Tongue (tissue), 3 donors: ENCODE measurements at places on chromosomes 11 and 22. TPM values are rescaled to one million over a fixed set of nuclear protein-coding genes. Genes with fewer than 3 reads are reported as not detected.
A peak's percentile ranks its signal among the peaks of the same experiment; 100 is the strongest.

- no peak for DNase-seq
Measured at GRCh38 chr11:2290351-2290841, 11.3 kb downstream of the C11orf21 start.

GRCh38 chr11:62726156-62726914 is 922 bp downstream of the HNRNPUL2 start:
- DNase-seq, result no peak

GRCh38 chr11:91608677-91609076 is 615.9 kb upstream of the FAT3 start:
- peak; percentile 19 for DNase-seq

- peak; percentile 47 for DNase-seq
Measured at GRCh38 chr11:12246147-12246546, 131.2 kb upstream of the PARVA start.

- no peak for DNase-seq
Measured at GRCh38 chr11:100297516-100297915, 389.6 kb upstream of the ARHGAP42 start.

DNA sequence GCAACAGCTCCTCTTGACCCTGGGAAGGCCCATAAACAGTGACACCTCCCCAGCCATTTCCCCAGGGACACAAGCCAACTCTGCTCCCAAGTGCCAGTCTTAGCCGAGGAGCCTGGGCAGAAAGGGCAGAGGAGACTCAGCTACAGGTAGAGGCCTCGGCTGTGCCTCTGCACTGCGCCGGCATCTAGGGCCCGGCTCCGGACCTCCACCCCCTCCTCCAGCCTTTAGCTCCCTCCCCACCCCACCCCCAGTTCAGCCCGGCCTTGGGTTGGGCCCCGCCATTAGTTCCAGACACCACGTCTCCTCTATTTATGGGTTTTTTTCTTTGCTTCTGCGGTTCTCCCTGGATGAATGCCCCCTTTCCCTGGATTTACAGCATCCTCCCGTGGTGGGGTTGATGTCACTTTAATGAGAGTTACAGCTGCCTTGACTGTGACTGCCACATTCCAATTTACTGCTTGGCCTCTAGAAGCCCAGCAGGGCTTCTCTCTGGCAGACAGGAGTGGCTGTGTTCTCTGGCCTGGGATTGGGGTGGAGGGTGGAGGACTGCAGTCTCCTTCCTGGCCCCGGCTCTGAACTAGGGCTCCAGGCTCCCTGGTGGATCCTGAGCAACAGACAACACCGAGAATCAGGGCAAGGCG is 13.5 kb upstream of the OAF start:
- peak; percentile 89 for DNase-seq

GRCh38 chr11:3824714-3825472 is 15.9 kb downstream of the RHOG start:
- peak; percentile 50 for DNase-seq

GRCh38 chr11:63879598-63880402 is 37.2 kb downstream of the RCOR2 start:
- DNase-seq, result no peak

DNA sequence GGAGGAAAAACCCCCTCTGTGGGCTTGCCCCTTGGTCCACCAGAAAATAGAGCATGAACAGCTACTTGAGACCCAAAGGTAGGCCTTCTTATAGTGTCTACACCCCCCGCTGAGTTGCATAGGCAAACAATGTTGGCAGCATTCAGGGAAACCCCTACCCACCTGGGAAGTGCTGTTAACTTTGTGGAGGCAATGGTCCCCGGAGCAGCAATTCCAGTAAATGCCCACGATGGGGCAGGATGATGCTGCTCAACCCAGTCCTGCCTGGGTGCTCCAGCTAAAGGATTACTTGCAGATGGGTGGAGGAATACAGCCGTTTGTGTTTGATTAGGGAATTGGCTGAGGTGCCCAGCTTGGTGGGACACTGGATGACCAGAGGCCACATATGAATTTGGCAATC is 381.3 kb upstream of the ANO5 start:
- no peak for DNase-seq

- no peak for DNase-seq
Measured at GRCh38 chr22:41862530-41863266, 29.8 kb downstream of the SREBF2 start.

DNA sequence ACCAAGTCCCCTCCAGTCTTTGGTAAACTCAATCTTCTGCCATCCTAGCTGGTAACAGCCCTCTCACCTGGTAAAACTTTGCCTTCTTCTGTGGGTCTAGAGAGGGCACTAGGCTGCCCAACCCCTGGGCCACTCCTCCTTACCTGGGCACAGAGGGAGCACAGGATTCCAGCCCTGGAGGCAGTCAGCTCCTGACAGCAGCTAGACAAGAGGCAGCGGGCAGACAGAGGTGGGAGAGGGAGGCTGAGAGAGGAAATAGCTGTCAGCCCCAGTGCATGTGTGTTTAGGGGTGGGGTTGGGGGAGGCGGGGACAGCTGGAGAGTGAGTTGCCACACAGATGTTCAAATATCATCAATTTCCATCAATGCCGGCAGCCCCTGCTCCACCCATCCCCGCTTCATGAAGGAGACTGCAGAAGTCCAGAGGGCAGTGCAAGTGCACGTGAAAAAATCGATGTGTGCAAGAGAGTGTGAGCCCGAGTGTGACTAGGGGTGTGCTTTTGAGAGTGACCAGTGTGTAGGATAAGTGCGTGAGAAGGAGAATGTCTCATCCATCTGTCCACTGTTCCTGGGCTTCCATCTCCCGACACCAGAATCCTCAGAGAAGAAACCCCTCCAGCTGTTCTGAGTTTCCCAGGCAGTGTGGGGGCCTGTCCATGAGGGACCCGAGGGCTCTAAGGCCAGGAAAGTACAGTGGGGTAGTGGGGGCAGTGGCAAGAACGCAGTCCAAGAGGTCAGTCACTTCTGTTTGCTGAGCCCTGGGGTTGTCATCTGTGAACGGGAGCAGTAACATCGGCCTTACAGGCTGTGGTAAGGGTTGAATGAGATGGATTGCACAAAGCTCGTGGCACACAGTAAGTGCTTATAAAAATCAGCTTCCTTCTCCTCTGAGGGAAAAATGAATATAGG is at the start of gene PTGDR2:
TSS of gene PTGDR2 (minus strand) at position 225 of the 908 bp plus-strand sequence. CDS start 2,228 bp downstream, outside the sequence.
- DNase-seq, result no peak

DNA sequence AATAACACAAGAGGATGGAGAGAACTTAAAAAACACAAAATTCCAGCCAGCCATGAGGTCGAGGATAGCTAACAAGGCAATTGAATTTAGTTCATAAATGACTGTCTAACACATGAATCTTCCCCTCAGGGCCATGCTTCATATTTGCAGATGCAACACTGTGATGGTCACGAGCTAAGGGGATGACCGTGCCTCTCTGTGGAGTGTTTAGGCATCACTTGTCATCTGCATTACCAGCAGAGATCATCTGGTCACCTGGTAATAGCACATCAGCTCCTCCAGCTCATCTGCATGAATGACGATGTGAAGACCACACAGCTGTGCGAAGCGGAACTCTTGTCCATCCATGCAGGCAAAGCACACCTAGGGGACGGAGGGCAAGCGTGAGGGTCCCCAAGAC is 20.9 kb upstream of the SLC25A1 start:
- DNase-seq, result no peak

- DNase-seq, result no peak
Measured at GRCh38 chr11:34609187-34609751, 11.6 kb upstream of the EHF start.

GRCh38 chr11:68513930-68514487 is 53.5 kb downstream of the PPP6R3 start:
- DNase-seq, result no peak

DNA sequence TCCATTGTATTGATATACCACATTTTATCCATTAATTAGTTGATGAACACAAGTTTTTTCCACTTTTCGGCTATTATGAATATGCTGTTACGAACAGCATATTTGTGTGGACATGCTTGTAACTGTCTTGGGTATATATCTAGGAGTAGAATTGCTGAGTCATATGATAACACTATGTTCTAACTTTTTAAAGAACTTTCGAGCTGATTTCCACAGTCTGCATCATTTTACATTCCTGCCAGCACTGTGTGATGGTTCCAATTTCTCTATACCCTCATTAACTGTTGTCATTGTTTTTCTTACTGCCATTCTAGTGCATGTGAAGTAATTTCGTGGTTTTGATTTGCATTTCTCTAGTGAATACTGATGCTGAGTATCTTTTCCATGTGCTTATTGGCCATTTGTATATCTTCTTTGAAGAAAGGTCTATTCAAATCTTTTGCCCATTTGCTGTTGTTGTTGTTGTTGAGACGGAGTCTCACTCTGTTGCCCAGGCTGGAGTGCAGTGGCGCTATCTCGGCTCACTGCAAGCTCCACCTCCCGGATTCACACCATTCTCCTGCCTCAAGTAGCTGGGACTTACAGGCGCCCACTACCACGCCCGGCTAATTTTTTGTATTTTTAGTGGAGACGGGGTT is 7.4 kb upstream of the RCE1 start:
- DNase-seq, result no peak

GRCh38 chr22:48098243-48098920 is 1335.9 kb downstream of the TBC1D22A start:
- no peak for DNase-seq

GRCh38 chr11:78402847-78403246 is 14.8 kb downstream of the GAB2 start:
- no peak for DNase-seq

DNA sequence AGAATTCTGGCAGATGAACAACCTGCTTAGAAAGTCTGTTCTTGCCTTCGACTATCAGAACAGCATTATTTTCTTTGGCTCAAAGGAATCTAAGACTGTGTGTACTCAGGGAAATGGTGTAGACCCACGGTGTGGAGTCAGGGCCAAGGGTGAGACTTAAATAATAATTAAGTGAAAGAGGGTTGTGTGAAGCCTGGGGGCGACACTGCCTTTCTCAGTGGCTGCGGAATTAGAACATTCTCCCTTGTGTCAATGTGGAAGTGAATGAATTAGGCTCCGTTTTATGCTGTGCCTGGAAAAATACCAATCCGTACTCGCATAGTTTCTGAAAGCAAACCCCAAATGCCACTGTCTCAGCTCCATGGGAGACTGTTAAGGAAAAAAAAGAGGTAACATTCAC is 50.7 kb downstream of the NAV2 start:
- DNase-seq, result no peak

The TSSK2 gene
- not detected for total RNA-seq

The GPR83 gene
- 0.10 TPM for total RNA-seq

The GDPD4 gene
- total RNA-seq, result not detected

The OR52E6 gene
- total RNA-seq, result not detected

The PTPRCAP gene
- 1.2 TPM for total RNA-seq

The PIWIL4 gene
- total RNA-seq, result 9.0 TPM

The GLYAT gene
- total RNA-seq, result not detected

The PANX3 gene
- total RNA-seq, result not detected

The PSMD13 gene
- total RNA-seq, result 95.1 TPM

The MOGAT2 gene
- total RNA-seq, result not detected

The OLFML1 gene
- 33.7 TPM for total RNA-seq

The UPK3A gene
- total RNA-seq, result not detected

The VSIG10L2 gene
- not detected for total RNA-seq
